ENCODE measurements at places on chromosomes 16 and 17.
A peak's percentile ranks its signal among the peaks of the same experiment; 100 is the strongest.

DNA sequence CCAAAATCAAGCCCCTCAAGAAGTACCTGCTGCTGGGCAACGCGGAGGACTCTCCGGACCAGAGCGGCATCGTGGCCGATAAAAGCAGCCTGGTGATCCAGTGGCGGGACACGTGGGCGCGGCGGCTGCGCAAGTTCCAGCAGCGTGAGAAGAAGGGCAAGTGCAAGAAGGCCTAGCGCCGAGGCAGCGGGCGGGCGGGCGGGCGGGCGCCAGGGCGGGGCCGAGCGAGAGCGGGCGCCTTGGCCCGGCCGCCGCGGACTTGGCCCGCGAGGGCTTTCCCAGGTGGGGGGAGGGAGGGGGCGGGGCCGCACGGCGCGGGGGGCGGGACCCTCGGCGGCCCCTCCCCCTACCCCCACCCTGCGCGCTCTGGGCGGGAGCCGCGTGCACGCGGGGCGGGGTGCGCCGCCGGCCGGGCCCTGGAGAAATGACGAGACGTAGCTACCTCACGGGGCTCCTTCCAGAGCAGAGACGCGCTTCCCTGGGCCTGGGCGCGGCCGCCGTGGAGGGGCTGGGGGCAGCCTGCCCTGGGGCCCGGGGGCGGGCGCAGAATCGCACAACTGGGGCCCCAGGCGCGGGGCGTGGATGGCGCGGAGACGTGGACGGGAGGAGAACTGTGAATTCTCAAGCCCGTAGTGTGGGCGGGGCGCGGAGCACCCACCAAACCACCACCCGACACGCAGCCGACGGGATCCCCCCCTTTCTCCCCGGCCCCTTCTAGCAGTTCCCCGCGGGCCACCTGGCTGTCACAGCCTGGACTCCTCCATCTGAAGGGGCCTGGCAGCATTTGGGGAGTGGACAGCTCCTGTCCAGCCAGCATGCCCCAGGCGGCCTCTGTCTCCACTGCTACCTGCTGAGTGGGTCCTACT, 218.7 kb downstream of the NTN1 start:
- peak; percentile 72 for DNase-seq

DNA sequence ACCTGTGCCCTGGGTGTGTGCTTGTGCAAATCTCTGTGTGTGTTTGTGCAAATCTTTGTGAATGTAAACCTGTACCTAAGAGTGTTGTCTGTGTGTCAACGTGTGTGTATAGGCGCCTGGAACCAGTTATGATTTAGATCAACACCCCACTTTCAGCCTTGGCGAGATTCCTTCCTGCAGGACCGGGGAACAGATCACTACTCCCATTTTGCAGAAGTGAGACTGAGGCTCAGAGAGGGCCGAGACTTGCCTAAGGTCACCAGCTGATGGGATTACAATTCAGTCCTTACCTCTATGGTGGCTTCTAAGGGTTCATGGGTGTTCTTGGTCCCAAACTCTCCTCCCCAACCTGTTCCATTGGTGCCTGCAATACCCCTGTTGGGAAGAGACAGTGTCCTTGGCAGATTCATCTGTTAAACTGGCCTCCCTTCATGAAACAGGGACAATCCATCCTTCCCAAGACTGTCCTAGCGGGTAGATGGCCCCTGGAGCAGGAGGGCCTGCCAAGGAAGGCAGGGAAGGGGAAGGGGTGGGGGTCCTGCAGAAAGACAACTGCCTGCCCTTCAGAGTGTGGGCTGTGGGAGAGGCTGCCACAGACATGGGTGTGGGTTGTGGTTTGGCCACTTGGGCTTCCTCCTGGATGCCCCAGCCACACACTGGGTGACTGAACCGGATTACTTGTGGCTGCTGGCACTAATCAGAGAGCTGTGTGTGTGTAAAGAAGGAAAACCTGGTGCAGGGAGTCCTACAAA, 6.9 kb upstream of the MAPK7 start:
- peak; percentile 38 for DNase-seq

DNA sequence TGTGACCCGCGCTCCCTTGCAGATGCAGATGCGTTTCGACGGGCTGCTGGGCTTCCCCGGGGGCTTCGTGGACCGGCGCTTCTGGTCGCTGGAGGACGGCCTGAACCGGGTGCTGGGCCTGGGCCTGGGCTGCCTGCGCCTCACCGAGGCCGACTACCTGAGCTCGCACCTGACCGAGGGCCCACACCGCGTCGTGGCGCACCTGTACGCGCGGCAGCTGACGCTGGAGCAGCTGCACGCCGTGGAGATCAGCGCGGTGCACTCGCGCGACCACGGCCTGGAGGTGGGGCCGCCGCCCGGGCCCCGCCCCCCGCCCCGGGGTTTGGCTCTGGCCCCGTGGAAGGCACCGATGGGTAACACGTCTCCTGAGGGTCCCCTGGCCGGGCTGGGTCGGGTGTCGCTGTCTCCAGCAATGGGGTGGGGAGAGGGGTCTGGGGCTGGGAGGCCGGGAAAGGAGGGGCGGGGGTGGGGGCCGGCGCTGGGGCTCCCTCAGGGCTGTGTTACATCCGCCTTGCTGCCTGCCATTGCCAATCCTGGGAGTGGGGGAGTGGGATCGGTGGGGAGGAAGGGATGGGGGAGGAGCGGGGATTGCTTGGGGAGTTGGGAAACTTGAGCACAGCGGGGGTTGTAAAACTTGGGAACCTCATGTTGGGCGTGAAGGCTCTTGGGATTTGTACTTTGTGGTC, 737 bp downstream of the NUDT16L1 start:
- peak; percentile 54 for DNase-seq

GRCh38 chr17:1491443-1492248, 840 bp downstream of the MYO1C start:
- DNase-seq = peak; percentile 52

DNA sequence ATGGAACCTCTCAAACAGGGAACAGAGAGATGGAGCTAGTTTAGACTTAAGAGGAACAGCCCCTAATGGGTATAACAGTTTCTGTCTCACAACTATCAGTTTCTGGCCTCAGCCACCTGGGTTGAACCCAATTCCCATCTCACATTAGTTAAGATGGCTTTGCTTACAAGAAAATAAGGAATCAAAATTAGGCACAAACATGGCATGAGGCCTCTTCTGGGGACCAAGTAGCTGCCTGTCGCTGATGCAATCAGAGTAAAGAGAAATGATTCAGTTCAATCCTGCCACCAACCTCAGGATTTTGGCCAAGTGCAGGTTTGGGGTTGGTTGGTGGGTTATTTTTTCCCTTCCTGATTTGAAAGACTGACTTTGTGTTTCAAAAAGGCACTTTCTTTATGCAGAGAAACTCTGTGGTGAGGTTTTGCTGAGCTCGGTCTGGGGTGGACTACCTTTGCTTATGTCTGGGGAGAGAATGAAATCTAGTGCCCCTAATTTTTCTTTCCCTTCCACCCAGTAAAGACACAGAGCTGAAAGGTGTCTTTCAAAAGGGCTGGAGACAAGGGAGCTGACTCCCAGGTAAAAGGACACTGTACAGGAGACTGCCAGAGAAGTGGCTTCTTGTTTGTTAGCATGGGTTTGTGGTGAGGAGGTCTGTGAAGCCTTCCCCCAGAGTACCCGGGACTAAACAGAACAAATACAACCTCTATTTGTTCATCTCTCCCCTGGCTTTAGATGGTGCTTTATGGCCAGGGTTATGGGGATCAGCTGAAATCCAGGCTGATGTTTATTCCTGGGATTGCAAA, 44.8 kb upstream of the NFAT5 start:
- DNase-seq = peak; percentile 64

- no peak for DNase-seq
Measured at GRCh38 chr16:80536238-80536637, 4.6 kb upstream of the DYNLRB2 start.

DNA sequence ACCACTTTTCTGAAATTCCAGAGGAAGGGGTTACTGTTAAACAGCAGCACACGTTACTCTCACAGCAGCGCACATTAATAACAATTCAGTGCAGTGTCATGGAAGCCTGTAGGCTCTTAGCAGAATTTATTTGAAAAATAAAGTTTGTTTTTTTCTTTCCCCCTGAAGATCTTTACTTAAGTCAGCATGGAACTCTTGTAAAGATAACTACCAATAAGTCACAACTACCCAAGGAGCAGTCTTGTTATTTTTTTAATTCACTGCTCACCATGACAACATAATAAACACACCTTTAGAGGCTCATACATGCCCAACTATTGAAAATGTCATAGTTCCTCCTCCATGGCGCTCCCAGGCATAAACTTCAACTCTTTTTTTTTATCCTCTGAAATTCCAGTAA, 31.8 kb upstream of the PSMD7 start:
- no peak for DNase-seq

DNA sequence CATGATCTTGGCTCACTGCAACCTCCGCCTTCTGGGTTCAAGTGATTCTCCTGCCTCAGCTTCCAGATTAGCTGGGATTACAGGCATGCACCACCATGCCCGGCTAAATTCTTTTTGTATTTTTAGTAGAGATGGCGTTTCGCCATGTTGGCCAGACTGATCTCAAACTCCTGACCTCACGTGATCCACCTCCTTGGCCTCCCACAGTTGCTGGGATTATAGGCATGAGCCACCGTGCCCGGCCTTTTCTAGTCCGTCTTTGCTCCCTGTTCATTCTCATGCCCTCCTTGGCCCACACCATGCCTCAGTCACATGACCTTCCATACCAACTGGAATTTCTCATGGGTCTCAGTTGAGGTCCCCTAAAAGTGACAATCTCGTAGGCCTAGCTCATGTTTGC, 86.9 kb downstream of the SNX29 start:
- DNase-seq = no peak

DNA sequence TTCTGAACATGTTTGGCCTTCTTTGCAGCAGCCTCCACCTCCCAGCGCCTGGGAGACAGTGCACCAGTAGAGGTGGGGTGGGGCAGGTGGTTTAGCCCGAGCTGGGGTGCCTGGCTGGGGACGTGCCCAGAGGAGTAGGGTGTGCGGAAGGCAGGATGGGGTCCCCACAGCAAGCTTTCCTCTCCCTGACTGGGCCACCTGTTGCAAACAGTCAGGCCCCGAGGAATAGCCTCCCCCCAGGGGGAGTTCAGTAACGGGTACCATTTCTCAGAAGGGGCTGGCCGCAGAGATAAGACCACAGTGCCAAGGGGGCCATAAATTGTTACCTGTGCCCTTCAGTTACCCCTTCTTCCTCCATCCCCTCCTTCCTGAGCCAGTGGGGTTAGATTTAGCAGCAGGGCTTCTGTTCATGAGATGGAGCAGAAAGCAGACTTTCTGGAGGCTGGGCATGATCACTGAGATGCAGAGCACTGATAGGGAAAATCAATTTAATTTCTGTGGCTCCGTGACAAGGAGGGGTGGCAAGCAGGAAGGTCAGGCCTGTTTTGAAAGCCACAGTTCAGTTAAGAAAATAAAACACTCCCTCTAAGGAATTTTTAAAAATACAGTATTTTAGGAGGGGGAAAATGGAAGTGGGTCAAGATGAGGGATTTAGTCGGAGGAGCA, 181.9 kb downstream of the MSI2 start:
- DNase-seq = no peak

- no peak for DNase-seq
Measured at GRCh38 chr17:78027121-78027520, 68.6 kb downstream of the TNRC6C start.

DNA sequence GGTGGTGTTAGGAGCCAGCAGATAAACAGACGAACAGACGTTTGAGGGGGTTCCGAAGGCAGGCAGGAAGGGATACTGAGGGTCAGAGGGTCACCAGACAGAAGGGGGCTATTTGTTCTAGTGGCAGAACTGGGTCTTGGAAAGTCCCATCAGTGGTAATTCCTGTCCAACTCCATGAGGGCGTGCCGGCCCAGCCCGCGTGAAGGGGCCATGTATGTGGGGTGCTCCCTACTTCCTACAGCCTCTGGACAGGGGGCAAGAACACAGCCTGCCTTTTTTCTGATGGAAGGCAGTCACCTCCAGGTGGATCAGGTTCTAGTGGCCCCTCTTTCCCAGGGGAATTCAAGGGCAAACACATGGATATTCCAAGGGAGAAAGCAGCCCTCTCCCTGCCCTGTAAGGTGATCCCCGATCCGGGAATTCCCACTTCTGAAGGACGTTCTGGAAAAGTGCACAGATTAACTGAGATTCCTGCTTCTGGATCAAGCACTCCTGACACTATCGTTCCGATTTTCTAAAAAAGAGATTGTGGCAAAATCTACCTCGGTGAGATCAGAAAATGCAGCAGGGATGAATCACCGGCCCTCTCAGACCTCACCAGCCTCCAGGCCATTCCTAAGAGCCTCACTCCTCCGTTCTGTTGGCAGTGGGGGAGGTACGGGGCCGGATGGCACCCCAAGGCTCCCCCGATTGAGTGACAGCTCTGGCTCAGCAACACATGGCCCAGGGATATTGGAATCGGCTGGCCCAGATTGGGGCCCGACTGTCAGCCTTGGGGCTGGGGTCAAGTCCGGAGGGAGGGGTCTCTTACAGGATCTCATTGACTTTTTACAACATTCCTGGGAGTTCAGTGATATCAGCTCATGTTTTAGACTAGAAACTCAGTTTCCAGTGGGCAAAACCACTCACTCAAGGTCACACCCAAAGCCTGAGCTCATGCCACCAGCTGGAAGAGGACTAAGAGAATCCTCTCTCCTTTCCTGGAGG, 12.4 kb downstream of the STX1B start:
- DNase-seq = no peak

DNA sequence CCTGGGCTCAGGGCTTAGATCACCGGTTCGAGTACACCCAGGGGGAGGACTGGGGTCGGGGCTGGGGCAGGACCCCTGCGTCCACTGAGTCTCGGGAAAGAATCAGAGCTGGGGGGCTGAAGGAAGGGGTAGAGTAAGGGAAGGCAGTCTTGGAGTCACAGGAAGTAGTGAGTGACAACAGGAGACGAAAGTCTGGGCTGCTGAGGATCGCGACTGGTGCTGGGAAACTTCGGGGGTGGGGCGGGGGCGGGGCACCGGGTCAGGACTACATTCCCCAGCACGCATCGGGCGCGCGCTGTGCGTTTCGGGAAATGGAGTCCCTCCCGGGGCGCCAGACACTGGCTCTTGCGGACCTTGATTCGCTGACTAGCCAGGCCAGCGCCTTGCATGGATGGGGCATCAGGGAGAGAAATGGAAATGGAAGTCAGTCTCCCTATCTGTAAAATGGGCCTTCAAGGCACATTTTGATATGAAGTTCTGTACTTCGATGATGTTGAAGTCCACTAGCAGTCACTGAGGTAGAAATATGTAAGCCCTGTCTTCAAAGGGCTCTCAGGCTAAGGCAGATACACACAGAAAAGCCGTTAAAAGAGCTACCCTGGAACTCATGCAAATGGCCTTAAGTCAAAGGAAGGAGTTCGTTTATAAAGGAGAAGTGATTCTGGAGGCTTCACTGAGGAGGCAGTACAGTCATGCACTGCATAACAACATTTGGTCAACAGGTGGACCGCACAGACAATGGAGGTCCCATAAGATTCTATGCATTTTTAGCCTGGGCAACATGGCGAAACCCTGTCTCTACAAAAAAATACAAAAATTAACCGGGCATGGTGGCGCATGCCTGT, 697 bp downstream of the CTF1 start:
- DNase-seq = peak; percentile 85
